IPS-NIHi11 (cell line): ENCODE measurements at places on chromosomes 16 and 17.

- DNase-seq: no peak
Observed at GRCh38 chr17:82788206-82789001, 36.5 kb downstream of the TBCD start.

- peak; percentile 92 for DNase-seq
Observed at GRCh38 chr16:87560428-87561199, 41.7 kb upstream of the JPH3 start.

GRCh38 chr16:57225978-57226377 is 19.1 kb upstream of the ARL2BP start:
- no peak for DNase-seq

DNA sequence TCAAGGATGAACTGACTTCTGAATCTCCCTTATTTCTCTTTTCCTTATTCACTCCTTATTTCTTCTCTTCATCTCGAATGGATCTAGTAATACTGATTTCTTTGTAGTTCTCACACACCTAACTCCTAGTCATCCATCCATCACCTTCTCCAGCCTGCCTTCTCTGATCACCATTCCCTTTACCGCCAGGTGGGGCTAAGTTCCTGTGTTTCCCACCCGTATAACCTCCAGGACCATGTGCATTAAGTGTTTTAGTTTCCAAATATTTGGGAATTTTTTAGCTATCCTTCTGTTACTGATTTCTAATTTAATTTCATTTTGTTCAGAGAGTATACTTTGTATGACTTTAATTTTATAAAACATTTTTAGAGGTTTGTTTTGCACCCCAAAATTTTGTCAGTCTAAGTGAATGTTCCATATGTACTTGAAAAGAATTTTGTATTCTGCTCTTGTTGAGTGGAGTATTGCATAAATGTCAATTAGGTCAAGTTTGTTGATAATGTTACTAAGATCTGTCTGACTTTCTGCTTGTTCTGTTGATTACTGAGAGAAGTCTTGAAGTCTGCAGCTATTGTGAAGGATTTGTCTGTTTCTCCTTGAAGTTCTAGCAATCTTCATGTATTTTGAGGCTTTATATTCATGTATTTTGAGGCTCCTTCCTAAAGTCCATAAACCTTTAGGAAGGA is 8.8 kb downstream of the BPTF start:
- no peak for DNase-seq

DNA sequence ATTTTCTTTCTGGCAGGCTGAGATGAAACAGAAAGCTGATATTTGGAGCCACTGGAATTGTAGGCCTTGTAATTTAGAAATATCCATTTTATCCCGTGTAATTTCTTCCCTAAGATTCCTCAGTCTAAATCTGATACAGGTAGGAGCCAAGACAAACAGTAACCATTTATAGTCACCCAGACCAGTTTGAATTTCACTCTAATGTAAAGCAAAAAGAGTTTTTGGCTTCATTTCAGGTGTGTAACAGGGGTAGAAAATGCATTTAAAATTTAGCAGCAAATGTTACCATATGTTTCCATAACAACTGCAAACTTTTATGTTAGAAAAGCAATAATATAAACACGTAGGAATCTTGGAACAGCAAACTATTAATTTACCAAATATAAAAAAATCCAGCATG is 249.4 kb downstream of the FTO start:
- no peak for DNase-seq

- no peak for DNase-seq
Observed at GRCh38 chr17:32523827-32524552, 37.2 kb downstream of the CDK5R1 start.

DNA sequence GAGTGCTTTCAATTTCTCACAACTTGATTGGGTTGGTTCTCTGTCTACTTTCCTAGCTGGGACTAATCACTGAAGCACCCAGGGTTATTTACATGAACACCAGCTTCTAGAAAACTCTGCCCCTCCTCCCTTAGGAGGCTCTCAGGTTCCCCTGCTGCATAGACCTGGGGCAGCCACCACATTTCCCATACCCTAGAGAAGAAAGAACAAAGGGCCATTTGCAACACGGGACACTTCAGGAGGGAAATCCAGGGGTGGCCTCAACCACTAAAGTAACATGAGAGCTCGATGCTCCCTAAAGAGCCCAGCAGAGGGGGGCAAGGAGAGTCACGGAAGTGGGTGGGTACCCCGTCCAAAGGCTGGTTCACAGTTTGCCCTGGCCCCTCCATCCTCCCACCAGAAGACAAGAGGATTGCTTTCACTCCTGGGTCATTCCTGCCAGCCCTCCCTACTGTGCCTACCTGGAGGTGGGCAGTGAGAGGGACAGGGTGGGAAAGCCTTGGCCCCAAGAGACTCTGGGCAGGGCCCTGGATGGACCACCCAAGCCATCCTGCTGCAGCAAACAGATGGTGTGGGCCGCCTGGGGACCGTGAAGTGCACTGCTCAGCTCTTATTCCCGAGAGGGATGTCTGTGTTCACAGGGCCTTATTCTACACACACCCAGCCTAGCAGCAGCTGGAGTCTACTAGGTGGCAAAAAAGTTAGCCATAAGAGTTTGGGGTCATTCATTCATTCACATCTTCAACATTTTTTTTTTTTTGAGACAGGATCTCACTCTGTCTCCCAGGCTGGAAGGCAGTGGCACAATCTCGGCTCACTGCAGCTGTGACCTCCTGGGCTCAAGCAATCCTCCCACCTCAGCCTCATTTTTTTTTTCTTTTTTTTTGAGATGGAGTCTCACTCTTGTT is 392.1 kb downstream of the SOX9 start:
- DNase-seq: no peak

GRCh38 chr16:54076006-54076504 is 210.5 kb downstream of the IRX3 start:
- DNase-seq: no peak

- DNase-seq: no peak
Observed at GRCh38 chr16:71855937-71856662, 10.3 kb downstream of the ATXN1L start.

DNA sequence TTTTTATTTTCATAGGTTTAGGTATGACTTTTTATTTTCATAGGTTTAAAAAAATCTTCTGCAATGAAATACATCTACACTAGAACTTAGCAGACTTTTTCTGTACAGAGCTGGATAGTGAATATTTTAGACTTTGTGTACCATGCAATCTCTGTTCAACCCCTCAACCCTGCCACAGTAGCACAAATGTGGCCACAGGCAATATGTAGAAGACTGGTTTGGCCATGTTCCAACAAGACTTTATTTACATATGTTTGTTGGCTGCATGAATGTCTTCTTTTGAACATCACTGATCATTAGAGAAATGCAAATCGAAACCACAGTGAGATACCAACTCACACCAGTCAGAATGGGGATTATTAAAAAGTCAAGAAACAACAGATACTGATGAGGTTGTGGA is 229.2 kb downstream of the SHISA9 start:
- no peak for DNase-seq

GRCh38 chr17:76146053-76146851 is 5.2 kb upstream of the FOXJ1 start:
- DNase-seq: no peak

- DNase-seq: peak; percentile 82
Observed at GRCh38 chr17:31394544-31394943, 3.1 kb downstream of the RAB11FIP4 start.

- DNase-seq: no peak
Observed at GRCh38 chr17:83110735-83111134, 31.3 kb downstream of the METRNL start.

GRCh38 chr16:30786936-30787612 is at the start of gene ZNF629:
Gene ZNF629, minus strand, starts transcription at chr16:30787205. Its CDS starts 2,723 bp downstream, at chr16:30784482.
- peak; percentile 93 for DNase-seq

GRCh38 chr17:6551356-6551755 is 5.0 kb downstream of the PITPNM3 start:
- no peak for DNase-seq

- no peak for DNase-seq
Observed at GRCh38 chr17:76824093-76824492, 44.1 kb upstream of the MGAT5B start.

- DNase-seq: no peak
Observed at GRCh38 chr17:78007647-78008046, 49.1 kb downstream of the TNRC6C start.
